ENCODE measurements at places on chromosomes 3 and 15. TPM values are rescaled to one million over a fixed set of nuclear protein-coding genes. Genes with fewer than 3 reads are reported as not detected.

The GALNT15 gene
- total RNA-seq = 320 TPM

DNA sequence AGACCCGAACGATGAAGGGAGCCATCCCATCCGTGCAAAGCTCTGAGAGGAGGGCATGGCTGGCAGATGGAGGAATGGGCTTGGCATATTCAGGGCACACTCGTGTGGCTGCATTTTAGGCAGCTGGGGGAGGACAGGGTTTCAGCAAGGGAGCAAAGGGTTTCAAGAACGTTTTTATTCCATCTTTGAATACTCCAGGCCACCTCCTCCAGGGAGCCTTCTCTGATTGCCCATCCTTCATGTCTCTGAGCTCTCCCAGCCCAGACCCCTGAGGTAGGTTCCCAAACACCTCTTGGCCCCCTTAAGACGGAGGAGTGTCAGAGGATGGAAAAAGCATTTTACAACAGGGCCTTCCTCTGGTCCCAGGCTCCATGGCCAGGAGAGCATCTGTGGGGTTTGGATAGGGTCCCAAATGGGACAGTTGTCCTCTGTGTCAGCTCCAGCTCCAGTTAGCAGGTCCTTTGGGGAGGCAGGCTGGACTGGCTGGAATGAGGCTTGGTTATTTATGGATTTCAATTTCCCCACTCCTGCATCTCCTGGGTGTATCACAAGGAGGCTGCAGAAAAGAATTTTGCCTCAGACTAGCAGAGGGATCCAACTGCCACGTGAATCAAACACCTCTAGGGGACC, 17.7 kb upstream of the SLC6A1 start:
- no peak for DNase-seq

DNA sequence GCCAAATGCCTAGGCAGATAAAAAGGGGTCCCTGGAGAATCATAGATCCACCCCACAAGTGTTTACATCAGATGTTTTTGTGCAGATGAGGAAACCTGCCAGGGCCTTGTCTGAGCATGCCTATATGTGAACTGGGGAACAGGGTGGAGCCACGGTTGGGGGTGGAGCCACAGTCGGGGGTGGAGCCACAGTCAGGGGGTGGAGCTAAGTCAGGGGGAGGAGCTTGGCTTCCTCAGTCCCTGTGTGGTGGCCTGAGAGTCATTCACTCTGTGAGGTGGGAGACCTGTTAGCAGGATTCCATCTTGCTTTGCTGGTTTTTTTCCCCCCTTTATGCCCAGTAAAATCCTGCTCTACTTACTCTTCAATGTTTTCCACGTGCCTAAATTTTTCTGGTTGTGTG, 57.8 kb upstream of the TGFBR2 start:
- no peak for DNase-seq

DNA sequence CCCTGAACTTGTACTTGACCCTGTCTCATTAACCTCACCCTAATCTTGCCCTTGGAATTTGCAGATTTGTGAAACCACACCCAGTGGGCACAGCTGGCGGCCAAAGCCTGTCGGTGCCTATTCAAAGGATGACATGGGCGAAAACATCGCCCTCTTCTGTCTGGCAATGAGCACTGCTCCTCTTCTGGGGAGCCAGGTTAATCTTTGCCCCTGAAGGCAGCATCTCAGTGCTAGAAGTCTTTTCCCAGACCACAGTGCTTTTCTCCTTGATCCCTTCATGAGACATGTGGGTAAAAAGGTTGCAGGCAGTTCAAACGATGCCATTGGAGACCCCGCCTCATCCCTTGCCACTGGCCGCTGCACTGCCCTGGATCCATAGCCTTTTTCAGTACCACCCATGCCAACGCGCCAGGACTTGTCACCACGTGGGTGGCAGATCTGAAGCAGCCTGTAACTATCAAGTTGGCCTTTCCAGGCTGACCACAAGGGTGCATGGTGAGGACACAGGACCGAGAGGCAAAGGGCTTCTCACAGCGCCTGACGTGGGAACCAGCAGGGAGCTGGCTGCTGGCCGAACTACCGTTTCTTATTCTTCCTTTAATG, 6.5 kb upstream of the DNASE1L3 start:
- no peak for DNase-seq

GRCh38 chr15:80674245-80674614, 20.9 kb upstream of the ABHD17C start:
- DNase-seq = no peak

The KLHDC8B gene
- total RNA-seq = 190 TPM

- DNase-seq = no peak
Observed at GRCh38 chr3:46052531-46052930, 25.2 kb upstream of the XCR1 start.

The GRAMD1C gene
- 2.7 TPM for total RNA-seq

The GABRB3 gene
- 7.9 TPM for total RNA-seq

- DNase-seq = no peak
Observed at GRCh38 chr15:68055224-68055705, 1.1 kb downstream of the PIAS1 start.

The ZNF860 gene
- total RNA-seq = 0.23 TPM

DNA sequence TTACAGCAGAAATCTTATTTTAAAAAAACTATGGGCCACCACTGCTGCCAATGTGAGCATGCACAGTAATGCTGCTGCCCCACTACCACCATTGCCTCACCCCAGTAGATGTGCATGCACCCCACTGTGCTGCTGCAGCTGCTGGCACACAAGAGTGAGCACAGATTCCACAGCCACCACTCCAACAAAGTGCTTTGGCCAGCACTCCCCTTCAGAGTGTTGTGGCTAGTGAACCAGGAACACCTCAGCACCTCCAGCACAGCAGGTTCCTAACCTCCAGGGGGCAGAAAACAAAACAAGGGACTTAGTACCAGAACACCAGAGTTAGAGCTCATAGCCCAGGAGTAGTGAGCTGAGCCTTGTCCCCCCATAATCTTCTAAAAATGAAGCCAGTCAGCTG, 629.6 kb downstream of the PYDC2 start:
- DNase-seq = no peak

The SOX14 gene
- total RNA-seq = not detected

- DNase-seq = no peak
Observed at GRCh38 chr3:16460273-16460672, 53.2 kb downstream of the RFTN1 start.

DNA sequence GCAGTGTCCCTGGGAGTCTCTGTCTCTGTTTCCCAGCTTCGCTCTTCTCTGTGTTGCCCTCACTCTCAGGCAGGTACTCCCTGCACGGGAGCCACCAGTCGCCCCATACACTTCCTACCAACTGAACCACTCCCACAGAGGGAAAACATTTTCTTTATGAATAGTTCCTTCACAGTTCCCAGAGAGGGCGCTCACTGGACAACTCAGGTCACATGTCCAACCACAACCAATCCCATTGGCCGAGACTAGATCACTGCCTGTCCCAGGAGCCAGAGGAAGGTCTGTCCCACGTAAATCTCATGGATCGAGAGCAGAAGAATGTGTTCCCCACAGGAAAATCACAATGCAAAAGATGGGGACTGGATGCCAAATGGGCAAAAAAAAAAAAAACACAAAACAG, 26.1 kb downstream of the GRK7 start:
- DNase-seq = no peak

The CERS3 gene
- total RNA-seq = not detected

- DNase-seq = no peak
Observed at GRCh38 chr15:40062816-40063562, 24.0 kb upstream of the SRP14 start.

The CLPX gene
- 41.1 TPM for total RNA-seq

GRCh38 chr3:197076415-197076814, 46.8 kb upstream of the MELTF start:
- no peak for DNase-seq

DNA sequence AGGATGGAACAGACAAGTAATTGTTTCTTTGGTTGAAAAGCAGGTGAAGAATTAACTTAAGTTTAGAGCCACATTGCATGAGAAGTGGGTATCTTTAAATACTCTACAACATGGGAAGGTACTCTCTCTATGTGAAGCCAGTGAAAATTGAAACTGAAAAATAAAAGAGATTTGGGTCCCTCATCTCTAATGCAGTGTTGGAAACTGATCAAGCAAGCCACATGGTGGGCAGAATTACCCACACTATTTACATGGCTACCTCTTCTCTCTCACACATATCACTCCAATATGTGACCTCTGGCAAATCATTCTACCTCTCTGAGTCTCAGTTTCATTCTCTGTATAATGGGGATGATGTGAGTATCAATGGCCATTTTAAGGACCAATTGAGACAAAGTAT, 339.0 kb downstream of the IL5RA start:
- no peak for DNase-seq

The SAMD7 gene
- total RNA-seq = not detected

GRCh38 chr15:81560405-81560804, 186.4 kb upstream of the TMC3 start:
- DNase-seq = no peak

DNA sequence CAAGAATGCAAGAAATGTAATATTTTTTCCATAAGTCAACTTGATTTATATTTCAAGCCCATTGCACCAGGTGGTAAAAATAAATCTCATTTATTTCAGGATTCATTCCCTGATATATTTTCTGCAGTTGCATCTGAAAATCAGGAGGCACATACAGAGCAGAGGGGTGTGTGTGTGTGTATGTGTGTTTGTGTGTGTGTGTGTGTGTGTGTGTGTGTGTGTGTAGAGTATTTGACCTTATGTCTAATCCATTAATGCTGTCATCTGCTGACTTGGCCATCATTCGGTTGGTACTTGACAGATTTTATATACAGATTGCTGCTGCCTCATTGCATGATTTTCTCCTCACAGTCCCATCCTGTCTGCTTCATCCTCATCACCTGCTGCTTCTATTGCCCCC, 118.5 kb downstream of the SERPINI1 start:
- no peak for DNase-seq

- DNase-seq = peak; percentile 21
Observed at GRCh38 chr15:91855684-91856489, 2.4 kb downstream of the SLCO3A1 start.

The RASA2 gene
- 9.1 TPM for total RNA-seq

DNA sequence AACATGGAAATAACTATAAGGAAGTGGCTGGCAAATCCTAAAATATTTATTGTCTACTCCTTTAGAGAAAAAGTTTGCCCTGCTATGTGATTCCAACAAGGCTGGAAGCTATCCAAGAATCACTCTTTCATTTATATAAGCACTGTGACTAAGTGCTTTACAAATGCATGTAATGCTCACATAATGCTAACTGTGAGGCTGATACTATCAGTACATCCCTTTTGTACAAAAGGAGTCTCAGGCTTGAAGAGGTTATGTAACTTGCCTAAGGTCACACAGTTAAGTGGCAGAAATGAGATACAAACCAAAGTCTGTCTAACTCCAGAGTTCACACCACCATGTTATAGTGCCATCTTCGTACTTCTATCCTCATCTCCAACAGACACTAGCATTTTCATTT, 17.0 kb downstream of the TOPBP1 start:
- no peak for DNase-seq

- DNase-seq = peak; percentile 77
Observed at GRCh38 chr3:121992601-121993560, 29.2 kb downstream of the ILDR1 start.

GRCh38 chr3:126679318-126679751, 24.4 kb upstream of the TXNRD3 start:
- peak; percentile 96 for DNase-seq

DNA sequence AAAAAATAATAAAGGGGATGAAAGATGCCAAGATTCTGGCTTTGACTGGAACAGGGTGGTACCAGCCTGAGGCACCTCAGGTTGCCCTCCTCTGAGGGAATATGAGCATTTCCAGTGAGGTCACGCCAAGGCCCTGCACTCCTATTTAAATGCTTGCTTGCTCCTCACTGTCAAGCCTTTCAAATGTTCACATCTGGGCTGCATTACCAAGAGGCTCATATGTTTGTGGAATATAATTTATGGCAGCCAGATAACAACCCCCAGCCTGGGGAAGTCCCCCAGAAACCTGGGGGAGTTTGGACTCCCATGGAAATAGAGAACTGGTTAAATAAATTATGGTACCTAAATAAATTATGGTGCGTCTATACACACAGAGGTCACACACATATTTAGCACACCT, 88.4 kb downstream of the FRMD4B start:
- no peak for DNase-seq

DNA sequence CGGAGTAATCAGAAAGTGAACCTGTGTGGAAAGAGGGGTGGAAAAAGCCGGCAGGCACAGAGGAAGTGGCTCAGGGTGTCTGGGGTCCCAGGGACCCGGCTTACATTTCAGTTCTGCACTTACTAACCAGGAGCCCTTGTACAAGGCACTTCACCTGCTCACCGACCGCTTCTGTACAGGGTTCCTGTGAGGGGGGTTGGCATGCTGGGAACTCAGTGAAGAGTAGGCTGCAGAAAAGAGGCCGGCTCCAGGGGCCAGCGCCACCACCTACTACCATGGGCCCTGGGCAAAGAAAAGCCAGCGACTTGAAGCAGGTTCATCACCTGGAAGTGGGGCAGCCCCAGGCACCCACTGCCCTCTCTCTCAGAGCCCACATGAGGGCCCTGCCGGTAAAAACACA, 6.2 kb downstream of the STIMATE start:
- no peak for DNase-seq

GRCh38 chr15:70753101-70753829, 10.1 kb downstream of the UACA start:
- DNase-seq = no peak

DNA sequence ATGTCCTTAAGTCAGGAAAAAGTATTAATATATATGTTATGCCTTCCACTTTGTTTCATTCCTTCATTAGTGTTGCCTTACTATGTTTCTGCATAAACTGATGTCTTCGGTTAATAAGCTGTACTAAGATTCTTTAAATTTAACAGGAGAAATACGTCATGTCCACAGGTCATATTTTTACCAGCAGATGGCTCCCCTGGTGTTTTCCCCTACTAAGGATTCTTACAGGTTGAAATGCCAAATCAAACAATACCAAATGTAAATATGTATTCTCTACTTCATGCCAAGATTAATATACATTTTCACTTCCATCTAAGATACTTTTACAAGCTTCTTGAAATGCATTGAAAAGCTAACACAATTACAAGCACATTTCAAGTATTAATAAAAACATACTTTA, 1602.1 kb downstream of the SI start:
- DNase-seq = no peak

DNA sequence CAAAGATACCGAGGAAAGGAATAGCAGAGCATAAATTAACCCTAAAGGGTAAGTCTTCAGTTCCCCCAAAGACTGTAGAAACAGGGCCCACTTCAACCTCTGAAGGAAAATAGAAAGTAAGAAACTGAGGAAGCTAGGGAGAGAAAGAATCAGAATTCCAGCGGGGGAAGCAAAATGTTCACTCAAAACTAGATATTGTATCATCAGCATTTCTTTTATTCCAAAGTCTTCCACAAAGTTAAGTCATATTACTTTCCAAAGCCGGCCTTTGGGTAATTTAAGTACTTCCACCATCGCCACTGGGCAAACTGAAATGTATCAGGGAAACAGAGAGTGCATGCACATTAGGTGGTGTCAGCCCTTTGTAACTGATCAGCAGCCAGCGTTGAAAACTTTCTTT, 88.3 kb downstream of the RSL24D1 start:
- DNase-seq = no peak

DNA sequence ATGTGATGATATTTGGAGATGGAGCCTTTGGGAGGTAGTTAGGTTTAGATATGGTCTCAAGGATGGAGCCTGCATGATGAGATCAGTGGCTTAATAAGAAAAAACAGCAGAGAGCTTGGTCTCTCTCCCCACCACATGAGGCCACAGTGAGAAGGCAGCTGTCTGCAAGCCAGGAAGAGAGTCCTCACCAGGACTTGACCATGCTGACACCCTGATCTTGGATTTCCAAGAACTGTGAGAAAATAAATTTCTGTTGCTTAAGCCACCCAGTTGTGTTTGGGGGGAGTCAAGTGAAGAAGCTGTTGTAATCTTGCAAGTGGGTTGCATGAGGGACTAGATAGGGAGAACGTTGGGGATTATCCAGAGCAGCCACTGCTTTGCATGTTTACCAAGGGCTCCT, 62.3 kb upstream of the TNFAIP8L3 start:
- peak; percentile 78 for DNase-seq

Measured in esophagus muscularis mucosa (tissue), 4 donors.